ENCODE measurements at places on chromosomes 5 and 9.
A peak's percentile ranks its signal among the peaks of the same experiment; 100 is the strongest.

DNA sequence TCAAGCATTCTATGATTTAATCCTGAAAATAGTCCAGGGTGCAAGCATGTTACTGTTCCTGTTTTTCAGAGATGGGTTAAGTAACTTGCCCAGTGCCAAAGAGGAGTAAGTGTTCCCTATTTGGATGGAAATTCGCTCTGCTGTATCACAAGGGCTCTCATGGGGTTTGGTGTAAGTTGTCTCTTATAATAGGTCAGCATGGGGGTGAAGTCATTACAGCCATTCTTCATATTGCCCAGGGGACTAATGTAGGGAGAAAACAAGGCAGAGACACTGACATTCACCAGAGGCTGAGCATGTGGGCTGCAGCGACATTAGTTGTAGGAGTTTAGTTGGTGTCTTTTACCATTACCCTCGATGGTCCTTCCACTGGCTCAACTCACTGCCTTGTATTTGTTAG is 142.1 kb upstream of the GLRA1 start:
- DNase-seq = no peak

GRCh38 chr5:142095651-142096330 is 12.8 kb upstream of the NDFIP1 start:
- DNase-seq = no peak

GRCh38 chr5:56337715-56338319 is 104.7 kb upstream of the ANKRD55 start:
- DNase-seq = no peak

DNA sequence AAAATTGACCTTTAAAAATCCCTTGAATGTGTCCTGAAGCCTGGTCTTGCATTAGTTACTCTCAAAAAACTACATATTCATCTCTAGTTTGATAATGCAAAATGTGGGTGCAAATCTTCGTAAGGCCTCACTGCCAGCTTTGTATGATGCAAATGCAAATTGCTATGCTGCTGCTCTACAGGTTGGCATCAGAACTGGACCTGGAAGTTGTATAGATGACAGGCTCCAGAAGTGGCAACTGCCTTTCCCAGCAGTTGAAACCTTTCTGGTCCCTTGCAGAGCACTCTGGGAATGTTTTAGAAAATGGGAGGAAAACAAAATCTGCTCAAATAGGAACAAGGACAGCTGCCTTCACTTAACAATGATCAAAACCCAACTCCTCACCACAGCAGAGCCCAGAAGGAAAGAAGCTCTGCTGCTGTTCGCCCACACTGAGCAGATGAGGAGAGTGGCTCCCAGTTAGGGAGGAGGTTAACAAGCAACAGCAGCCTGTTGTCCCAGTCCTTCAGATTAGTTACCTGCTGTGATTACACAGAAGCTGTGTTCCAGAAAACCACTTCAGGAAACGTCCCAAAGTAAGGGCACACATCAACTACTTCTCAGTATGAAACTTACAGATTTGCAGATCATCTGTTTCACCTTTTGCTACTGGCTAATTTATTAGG is 93.5 kb downstream of the PLPP1 start:
- no peak for DNase-seq

DNA sequence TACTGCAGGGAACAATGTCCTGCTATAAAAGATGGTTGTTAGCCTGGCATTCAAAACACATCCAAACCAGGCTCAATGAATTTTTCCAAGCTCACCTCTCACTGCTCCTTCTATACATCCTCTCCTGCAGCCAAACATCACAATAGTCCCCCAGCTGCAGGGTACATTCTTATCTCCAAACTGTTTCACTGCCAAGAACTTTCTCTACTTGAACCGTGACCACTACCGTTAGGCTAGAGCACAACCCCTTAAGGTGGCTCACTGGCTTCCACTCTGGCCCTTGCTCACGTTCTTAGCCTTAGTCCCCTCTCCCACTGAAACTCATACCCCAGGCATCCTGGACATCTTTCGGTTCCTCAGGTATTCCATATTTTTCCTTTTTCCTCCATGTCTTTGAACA is 29.0 kb upstream of the ANXA6 start:
- no peak for DNase-seq

GRCh38 chr9:70079417-70080037 is 35.9 kb downstream of the MAMDC2 start:
- peak; percentile 73 for DNase-seq

GRCh38 chr5:103360475-103360874 is 101.9 kb downstream of the MACIR start:
- no peak for DNase-seq

GRCh38 chr5:141800617-141801016 is 77.6 kb downstream of the PCDH1 start:
- DNase-seq = no peak

GRCh38 chr9:108756746-108757490 is 98.9 kb downstream of the ACTL7B start:
- DNase-seq = no peak

DNA sequence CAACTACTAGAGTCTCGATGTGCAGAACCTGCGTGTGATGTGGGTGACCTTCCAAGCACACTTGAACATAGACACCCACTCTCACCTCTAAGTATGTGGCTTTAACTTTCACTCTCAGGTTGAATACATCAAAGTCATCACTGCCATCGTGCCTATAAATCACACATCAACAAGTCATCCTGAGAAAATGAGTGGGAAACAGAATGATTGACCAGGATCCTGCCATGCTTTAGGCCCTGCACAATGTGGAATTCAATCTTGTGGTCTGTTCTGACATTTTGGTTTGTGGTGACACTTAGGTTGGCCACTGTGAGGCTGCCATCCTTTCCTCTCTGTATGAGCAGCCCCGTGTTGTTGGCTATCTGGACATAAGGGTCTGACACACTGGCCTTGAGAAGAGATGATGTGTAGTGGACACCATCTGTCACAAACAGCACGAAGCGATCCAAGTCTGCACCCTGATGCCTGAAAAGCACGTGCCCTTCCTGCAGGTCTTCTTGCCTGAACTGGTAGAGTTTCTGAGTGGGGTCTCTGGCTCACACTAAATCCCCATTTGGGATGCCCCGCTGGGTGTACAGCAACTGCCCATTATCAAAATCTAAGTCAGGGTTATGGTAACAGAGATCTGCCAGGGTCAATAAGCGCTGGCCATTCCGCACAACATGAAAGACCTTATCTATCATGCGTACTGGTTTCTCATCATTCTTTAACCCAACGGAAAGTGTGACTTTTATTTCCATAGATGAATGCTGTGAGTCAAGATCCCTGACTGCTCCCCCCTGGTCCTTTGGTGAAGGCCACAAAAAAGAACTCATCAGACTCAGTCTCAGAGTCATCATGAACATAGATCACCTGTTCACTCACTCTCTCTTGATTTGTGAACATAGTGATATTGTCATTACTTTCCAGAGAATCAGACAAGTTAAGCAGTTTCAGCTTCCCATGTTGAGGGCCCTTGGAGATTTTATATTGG is 116.6 kb downstream of the ESM1 start:
- DNase-seq = no peak

DNA sequence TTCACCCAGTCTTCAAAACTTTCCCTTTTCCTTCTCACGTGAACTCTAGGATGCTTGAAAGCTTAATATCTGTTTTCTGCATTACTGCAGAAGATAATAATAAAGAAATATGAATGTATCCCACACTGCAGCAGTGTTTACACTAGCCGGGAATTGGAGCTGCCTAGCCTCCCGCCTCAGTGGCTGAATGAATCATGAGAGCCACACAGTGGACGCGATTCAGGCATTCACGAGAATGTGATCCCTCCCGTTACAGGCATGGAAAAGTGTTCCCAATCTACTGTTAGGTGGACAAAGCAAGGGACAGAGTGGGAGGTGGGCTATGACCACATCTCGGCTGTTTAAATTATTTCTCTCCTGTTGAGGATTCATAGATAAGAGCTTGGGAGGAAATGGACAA is 69.4 kb upstream of the CTSL start:
- peak; percentile 51 for DNase-seq

DNA sequence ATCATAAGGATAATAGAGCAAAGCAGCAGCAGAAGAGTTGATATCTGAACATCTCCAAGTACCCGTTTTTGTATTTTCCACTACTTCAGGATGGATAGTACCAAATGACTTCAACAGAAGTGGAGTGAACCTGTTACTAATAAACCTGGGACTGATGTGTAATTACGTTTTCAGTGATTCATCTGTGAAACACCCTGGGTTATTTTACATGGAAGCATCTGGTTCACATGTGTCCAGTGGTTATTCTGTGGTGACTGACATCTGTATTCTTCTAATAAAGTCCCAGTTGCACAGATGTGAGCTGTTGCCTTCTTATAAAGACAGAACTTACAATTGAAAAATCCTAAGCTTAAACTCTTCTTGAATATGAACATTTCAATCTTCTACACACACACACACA is 139.7 kb upstream of the VCAN start:
- DNase-seq = peak; percentile 38

DNA sequence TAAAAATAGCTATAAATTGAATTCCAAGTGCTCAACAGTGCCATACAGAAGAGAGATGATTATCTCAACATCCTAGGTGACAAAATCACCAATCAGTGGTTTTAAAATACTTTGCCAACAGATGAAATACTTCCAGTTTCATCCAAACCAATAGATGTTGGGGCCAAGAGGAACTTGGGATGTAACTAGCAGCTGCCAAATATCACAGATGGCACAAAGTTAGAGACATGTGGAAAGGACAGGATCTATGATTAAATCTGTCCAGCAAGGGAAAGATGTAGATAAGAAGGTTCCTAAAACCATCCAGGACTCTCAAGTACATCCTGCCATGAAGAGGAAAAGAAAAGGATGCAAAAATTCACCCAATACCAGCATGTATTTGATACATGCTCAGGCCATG is 23.8 kb downstream of the TRPM3 start:
- no peak for DNase-seq

- DNase-seq = no peak
Observed at GRCh38 chr5:143222287-143223231, 180.9 kb downstream of the NR3C1 start.

DNA sequence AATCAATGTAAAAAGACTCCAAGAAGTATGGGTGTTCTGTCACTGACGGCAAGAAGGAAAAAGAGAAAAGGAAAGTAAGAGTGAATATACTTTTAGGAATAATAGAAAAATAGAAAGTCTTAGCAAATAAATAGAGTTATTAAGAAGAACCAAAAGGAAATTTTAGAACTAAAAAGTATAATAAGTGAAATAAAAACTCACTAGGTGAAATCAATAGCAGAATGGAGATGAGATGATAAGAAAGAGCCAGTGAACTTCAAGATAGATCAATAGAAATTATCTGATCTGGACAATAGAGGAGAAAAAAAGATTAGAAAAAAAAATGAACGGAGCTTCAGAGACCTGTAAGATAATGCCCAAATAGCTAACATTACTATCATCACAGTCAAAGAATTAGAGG is 31.6 kb upstream of the ANXA6 start:
- DNase-seq = no peak

- peak; percentile 16 for DNase-seq
Observed at GRCh38 chr5:18305288-18305924, 671.1 kb downstream of the TAF11L14 start.

- peak; percentile 80 for DNase-seq
Observed at GRCh38 chr5:73867345-73868335, 241.6 kb downstream of the ARHGEF28 start.
